ENCODE measurements at places on chromosomes 2 and 18.
A peak's percentile ranks its signal among the peaks of the same experiment; 100 is the strongest.

DNA sequence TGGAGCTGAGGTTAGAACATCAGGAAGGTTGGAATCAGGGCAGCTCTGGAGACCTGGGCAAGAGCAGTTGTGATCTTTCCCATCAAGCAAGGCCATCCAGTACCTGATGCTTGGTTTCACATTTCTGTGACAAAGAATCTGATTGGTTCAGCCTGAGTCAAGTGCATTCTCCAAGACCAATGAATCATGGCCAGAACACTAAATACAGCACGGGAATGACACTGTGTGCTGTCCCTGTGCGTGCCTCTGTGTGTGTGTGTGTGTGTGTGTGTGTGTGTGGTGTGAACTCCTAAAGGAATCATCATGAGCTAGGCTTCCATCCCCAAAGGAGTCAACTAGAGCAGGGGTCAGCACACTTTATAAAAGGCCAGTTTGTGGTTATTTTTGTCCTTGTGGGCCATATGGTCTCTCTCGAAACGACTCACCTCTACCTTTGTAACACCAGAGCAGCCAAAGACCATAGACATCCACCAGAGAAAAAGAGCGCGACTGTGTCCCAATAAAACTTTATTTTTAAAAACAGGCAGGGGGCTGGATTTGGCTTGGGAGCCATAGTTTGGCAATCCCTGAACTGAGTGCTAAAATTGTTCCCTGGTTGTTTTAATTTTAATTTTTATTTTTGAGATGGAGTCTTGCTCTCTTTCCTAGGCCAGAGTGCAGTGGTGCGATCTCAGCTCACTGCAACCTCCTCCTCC is 99.7 kb downstream of the INHBB start:
- no peak for DNase-seq

- DNase-seq = no peak
Observed at GRCh38 chr2:42545023-42545721, 23.3 kb upstream of the MTA3 start.

GRCh38 chr18:45935591-45936335 is 31.4 kb downstream of the EPG5 start:
- no peak for DNase-seq

- no peak for DNase-seq
Observed at GRCh38 chr2:37573451-37574388, 97.7 kb downstream of the CDC42EP3 start.

DNA sequence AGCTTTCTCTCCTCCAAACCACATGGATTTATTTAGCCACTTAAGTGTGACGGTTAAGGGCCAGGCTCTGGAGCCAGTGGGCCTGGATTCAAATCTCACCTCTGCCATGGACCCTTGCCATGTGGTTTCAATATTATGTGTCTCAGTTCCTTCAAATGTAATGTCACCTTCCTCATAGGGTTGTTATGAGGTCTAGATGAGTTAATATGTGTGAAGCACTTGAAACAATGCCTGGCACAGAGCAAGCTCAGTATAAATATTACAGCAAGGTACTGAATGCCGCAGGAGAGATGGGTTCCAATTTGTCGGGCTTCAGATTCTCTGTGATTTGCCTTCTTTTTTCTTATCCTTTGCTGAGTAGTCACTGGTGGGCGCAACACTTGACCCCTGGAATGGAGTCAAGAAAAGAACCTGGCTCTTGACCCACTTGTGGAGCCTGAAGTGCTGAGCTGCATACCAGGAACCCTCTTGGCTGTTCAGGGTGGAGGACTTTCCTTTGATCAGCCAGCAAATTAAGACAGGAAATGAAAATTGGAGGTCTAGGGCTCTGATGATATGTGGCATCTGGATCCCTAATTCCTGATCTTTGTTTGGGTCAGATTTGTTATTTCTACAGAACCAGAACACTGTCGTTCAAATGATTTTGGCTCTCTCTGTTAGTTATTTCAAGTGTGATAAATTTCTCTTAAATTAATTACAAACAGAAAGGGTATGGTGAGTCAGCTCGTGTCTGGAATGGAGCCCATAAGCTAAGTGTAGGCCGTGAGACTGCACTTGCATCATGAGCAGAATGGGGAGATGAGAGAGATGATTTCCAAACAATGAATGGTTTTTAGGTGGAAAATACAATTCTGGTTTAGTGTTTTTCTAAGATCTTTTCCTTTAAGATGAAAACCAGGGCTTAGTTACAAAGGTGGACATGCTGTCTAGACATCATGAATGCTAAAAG is 293.0 kb downstream of the KCNS3 start:
- DNase-seq = no peak

GRCh38 chr18:59966913-59967312 is 67.1 kb downstream of the PMAIP1 start:
- DNase-seq = no peak

GRCh38 chr18:73683409-73684238 is 464.0 kb downstream of the FBXO15 start:
- no peak for DNase-seq

DNA sequence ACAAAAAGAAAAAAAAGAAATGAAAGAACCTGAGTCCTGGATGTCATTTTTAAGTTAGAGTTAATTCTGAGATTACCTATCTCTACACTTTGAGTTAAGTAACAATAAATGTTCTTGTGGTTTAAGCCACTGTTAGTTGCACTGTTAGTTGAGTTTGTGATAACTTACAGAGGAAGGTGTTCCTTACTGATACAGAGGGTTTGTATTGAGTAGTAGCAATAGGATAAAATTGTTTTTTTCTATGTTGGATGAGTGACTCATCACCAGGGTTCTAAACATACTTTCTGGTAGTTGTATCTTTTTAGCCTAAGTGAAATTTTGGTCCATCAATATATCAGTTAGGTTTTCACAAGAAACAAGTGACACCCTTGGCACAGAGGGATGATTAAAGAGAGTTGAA is 4.0 kb upstream of the LCLAT1 start:
- no peak for DNase-seq

DNA sequence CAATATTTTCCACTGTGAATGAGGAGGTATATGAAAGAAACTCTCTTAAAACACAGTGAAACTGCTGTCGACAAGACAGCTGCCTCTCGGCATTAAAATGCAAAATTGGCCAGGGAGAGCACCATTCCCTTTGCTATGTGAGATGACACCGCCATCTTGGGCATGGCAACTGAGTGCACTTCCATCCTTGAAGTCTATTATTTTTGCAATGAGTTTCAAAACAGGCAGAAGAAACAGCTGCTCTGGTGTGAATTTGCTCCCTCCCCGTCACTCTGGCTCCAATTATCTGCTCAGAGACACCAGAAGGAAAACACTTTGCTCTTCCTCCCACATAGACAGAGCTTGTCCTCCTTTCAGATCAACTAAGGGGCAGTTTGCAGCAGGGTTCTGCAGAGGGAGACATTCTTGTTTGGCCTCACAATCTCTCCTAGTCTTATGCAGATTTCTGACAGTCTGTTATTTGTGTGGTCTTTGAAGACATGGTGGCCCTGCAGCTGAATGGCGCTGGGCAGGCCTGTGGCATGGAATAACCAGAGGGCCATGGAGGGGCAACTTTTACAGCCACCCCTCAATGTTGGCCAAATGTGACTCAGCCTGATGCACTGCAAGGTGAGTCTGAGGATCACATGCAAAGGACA is 48.6 kb upstream of the SEC11C start:
- DNase-seq = no peak

DNA sequence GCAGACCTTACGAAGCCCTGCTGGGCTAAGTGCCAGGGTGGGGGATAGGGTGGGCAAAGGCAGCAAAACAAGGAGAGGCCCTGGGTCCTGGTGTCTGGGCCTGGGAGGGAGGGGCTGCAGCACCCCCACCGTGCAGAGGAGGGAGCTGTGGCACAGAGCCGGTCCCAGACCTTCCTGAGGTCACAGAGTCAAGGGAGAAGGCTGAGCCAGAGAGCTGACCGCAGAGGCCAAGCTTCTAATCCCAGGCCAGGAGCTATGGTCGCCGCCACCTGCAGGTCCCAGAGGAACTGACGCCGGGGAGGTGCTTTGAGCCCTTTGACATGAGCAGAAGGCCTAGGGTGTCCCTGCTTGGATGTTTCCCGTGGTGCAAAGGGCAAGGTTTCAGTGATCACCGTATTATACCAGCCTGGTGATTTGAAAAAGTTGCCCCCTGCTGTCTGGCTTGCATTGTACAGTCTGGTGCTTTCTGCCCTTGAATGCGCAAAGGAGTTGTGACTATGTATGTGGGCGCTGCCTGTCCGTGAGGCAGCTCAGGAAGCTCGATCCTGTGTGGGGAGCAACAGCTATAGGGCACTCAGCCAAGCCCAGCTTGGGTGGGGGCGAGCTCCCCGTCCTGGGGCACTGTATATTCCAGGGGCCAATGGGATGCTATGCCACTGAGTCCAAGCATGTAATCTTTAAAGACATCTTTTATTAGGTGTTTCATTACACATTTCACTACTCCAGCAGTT is 44.3 kb downstream of the EDAR start:
- DNase-seq = no peak

DNA sequence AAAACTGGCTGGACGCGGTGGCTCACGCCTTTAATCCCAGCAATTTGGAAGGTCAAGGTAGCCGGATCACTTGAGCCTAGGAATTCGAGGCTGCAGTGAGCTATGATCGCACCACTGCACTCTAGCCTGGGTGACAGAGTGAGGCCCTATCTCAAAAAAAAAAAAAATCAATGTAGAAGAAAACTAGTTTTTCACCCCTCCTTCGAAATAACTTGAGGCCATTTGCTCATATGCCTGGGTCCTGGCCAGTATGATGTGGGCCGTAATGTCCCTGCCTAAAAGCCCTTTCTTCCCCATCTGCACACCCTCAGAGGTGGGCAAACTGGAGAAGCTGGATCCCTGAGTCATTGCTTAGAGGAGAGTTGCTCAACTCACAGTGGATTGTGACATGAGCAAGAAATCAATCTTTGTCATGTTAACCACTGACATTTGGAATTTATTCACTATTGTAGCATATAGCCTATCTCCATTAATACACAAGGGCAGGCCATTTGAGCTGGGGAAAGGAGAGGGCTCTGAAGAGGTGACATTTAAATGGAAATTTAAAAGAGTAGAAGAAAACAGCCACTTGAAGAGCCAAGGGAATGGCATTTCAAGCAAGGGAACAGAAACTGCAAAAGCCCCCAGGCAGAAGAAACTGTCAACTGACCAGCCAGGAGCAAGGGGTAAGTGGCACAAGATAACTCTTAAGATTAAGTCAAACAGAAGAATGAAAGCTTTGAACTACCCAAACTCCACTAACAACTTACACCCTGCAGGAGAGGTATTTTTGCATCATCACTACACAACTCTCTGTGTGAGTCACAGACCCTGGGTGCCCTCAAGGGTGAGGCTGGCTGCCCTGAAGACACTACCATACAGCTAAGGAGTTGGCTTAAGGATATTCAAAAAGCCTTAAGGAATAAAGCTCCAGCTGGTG is 7.6 kb upstream of the METTL21A start:
- no peak for DNase-seq

DNA sequence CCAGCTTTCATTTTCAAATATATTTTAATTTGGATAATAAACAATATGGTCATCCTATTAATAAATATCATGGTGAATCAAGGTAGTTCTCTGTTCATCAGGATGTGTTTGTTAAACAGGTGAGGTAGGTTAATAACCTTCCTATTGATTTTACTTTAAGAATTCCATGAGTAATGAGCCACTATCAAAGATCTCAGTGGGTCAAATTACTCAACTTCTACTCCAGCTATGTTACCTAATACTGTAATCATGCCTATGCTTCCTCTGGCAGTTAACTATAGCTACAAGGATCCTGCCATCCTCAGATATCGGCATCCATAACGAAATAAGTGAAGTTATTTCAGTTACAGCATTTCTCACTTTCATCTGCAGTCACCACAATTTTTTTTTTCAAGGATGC is 289.6 kb upstream of the SLC8A1 start:
- no peak for DNase-seq

DNA sequence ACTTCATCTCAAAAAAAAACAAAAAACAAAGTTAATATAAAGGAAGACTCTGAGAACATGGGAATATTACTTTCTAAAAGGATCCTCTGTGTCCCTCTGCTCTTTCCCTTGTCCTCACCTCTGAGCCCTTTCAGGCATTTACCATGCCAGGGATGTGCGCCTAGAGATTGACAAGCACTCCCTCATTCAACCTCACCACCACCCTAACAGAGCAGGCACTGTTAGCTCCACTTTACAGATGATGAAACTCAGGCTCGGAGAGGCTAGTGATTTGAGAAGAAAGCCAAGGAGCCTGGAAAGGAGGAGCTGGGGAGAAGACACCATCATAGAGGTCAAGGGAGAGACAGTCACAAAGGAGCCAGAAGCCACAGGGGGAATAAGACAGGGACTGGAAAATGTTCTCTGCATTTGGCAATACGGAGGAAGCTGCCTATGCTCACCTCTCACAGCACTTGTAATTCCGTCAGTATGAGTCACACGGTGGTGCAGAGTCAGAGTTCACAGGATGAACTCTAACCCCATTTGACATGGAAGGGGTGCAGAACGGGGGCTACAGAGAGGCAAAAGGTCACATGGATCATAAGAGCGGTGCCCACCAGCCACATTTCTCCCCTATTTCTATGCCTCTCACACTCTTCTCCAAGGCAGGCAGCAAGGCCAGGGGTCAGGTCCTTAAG is 101.8 kb upstream of the NFU1 start:
- DNase-seq = no peak

DNA sequence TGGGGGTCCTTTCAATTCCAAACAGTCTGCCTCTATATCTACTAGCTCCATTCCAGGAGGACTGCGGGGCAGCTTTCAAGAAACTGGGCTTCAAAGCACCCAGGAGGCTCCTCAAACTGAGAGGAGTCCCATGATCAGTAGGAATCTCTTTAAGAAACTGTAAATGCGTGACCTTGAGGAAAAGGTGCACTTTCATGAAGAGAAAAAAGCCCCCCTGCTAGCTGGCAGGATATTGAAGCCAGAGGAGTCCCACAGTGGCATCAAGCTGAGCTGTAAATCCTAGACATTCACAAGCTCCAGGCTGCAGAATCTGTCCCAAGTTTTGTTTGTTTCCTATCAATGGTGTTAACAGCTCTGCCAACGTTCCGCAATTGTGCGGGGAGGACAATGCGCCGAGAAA is 790.1 kb downstream of the SLC4A3 start:
- DNase-seq = no peak

DNA sequence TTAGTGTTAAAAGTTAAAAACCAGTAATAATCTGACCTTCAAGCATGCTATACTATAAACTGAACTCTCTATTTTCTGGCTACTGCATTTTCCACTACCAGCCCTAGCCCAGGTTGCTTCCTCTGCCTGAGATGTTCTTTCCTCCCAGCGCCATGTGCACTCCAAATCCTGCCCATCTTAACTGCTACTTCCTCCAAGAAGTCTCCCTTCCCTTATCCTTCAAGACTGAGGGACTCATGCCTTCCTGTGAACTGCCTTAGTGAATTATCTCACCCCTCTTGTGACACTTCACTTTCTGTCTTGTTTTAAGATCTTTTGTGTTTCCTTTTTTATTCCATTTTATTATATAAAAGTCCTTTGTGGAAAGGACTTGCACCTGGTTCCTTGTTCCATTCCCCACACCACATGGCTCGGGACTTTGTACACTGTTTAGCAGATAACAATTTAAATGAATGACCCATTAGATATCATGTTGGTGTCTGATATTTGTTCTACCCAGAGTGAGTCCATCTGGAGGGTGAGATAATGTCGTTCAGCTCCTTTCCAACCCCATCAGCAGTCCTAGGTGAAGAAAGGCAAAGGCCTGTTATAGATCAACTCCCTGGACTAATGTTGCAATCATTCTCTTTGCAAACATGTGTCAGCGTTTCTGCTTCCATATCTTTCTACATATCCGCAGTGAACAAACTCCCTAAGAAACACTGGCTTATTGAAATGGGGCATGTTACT is 20.9 kb upstream of the AGFG1 start:
- DNase-seq = no peak

GRCh38 chr2:125747165-125747425 is 908.9 kb upstream of the GYPC start:
- DNase-seq = no peak

- peak; percentile 29 for DNase-seq
Observed at GRCh38 chr2:222915092-222915957, 54.5 kb downstream of the ACSL3 start.
